GM18507 (cell line): ENCODE measurements at places on chromosomes 3 and 15.
A peak's percentile ranks its signal among the peaks of the same experiment; 100 is the strongest.

DNA sequence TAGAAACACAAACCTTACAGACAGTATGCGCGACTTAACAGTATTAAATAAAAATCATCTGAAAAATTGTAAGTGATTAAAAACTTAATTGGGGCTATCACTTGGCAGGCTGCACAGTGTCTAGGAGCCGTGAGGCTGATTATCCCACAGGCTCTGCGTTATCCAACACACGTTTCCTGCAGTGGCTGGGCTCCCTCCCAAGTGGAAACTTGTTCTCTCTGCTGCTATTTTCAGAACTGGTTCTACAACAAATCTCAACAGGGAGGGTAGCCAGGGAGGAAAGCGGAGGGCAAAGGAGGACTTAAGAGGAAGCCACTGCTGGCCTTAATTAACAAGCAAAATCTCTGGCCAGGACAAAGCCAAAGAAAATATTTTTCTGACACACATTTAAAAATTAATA, 555.2 kb downstream of the MAGI1 start:
- no peak for DNase-seq

GRCh38 chr15:54159012-54159411, 180.8 kb downstream of the UNC13C start:
- DNase-seq: no peak

DNA sequence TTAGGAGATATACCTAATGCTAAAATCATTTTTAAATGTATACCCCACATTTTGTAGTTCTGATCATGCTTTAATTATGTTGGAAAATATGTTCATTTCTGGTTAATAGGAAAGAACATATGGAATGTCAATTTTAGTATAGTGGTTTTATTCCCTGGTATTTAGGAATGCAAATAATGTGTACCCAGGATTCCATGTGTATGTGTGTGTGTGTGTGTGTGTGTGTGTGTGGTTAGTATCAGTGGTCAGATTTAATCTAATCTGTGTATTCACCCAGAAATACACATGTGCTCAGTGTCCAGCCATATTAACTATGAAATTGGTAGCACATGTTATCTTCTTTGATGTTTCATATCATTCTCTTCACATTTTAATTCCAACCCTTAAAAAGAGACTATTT, 233.5 kb upstream of the DCBLD2 start:
- no peak for DNase-seq

DNA sequence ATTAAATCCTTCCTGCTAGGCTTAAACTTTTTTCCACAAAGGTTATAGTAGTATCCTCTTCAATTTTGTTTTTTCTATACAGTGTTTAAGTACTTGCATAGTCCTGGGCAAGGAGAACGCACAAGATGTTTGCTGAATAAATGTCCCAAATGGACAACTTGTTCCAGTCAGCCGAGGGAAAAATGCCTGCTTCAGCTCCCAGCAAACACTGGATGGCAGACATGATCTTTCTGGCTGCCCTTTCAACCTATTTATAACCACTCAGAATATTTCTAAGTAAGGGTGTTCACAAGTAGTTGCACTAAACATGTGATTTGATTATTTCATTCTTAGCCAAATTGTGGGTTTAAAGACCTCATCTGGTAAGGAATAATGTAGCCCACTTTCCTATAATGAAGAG, 29.8 kb downstream of the GNB4 start:
- no peak for DNase-seq

DNA sequence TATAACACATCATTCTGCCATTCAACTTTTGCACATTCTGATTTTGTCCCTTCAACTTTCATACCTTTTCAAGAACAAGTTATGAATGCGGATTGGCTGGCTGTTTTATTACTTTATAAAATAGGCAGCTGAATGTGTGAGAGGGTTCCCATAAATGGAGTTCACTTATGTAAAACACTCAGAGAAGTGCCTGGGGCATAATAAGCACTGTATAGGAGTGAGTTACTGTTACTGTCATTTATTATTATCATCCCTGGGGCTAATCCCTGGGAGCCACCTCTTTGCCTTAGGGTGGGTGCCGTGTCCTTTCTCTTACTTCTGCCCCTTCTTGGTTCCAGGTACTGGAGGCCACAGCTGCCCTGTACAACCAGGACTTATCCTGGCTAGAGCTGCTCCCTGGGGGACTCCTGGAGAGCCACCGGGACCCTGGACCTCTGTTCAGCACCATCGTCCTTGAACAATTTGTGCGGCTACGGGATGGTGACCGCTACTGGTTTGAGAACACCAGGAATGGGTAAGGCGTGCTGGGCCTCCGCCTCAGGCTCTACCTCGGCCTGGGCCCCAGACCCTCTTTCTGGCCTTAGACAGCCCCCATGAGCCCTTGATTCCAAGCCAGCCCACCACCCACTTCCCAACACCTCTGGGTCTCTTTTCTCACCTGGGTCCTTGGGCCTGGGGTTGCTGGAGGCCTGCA, 10.9 kb downstream of the DUOX1 start:
- DNase-seq: no peak

- DNase-seq: no peak
These were observed 875.1 kb downstream of the NSUN3 start for GRCh38 chr3:94937980-94938379.

DNA sequence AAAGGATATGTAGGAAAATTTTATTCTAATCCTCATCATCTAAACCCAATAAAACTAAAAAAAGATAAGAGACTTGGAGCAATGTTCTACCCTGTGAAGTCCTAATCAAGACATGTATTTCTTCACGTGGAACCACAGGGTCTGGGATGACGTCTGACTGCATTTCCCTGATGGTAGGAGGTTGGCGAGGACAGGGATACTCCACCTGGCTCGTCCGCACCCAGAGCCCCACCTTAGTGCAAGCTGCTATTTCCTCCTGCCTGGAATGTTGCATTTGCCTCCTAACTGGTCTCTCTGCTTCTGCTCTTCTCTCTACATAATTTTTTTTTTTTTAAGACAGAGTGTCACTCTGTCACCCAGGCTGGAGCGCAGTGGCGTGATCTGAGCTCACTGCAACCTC, 57.7 kb upstream of the RASGRP1 start:
- DNase-seq: no peak

DNA sequence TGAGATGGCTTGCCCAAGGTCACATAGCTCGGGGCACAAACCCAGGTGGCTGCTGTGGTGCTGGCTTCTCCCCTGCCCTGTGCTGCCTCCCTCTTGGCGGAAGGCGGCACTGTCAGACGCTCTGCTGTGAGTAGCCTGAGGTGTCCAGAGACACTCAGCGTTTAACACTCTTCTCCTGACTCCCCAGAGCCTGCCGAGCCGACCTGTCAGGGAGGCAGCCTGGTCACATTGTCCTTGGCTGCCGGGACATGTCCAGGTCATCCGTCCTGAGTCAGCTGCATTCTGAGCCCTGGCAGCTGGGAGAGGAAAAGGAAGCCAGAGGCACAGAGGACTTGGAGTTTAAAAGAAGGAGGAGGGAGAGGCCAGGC, 4.7 kb downstream of the LMAN1L start:
- DNase-seq: no peak

- no peak for DNase-seq
These were observed 174.1 kb upstream of the MCTP2 start for GRCh38 chr15:94057305-94057704.

- DNase-seq: peak; percentile 83
These were observed at the start of gene FRMD5 for GRCh38 chr15:44195151-44195740. Gene FRMD5 (minus strand): TSS chr15:44195271.

GRCh38 chr3:115982629-115983028, 359.3 kb downstream of the GAP43 start:
- no peak for DNase-seq

GRCh38 chr3:154430014-154430413, at the start of gene GPR149:
Gene GPR149 (minus strand): TSS chr3:154430190. CDS start chr3:154429615, 575 bp downstream.
- DNase-seq: no peak

DNA sequence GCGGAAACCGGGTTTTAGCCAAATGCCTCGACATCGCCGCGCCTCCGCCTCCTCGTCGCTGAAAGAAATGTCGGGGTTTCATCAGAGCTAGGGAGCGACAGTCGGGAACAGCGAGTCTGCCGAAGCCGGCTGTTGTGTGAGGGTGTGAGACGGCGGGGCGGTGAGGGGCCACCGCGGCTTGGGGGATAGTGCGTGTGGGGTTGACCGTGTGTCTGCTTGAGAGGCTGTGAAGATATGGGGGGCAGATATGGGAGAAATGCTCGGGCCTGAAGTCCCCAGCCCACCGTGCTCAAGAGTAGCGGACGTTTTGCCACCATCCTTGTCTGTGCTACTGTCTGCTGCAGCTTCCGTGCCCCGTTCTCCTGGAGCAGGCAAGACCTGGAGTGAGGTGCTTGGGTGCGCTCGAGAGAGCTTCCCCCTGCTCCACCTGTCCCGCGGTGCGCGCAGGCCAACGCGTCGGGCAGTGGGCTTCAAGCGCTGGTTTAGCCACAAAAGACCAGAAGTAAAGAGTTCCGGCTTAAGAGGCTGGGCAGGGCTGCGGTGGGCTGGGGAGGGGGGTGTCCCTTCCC, 716 bp upstream of the ISLR2 start:
- no peak for DNase-seq

DNA sequence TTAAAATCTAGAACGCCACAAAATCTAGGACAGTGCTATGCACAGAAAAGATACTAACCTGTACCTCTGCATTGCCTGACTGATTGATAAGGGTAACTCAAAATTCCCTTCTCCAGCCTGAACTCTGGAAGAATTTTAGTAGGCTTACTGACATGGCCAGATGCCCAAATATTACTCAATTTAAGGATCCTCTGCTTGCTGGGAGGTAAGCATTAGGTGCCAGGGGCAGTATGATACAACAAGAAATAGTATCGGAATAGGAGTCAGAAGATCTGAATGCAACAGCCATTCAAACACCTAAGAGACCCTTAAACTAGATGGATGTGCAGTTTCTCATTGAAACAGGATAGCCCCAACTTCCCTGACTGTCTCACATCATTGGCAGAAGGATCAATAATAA, 45.4 kb downstream of the CERS3 start:
- DNase-seq: no peak

DNA sequence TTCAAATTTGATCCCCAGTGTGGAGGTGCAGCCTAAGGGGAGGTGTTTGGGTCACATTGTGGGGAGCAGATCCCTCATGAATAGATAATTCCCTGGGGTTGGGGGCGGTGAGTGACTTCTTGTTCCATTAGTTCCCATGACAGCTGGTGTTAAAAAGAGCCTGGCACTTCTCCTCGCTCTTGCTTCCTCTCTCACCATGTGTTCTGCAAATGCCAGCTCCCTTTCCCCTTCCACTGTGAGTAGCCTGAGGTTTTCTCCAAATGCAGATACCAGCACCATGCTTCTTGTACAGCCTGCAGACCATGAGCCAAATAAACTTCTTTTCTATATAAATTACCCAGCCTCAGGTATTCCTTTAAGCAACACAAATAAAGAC, 23.1 kb downstream of the RIOX2 start:
- no peak for DNase-seq

- no peak for DNase-seq
These were observed 11.0 kb downstream of the FBLN2 start for GRCh38 chr3:13559764-13560525.

- DNase-seq: no peak
These were observed 1.0 kb downstream of the XYLB start for GRCh38 chr3:38347421-38348200.

GRCh38 chr15:70199540-70200410, 102.1 kb upstream of the TLE3 start:
- no peak for DNase-seq

DNA sequence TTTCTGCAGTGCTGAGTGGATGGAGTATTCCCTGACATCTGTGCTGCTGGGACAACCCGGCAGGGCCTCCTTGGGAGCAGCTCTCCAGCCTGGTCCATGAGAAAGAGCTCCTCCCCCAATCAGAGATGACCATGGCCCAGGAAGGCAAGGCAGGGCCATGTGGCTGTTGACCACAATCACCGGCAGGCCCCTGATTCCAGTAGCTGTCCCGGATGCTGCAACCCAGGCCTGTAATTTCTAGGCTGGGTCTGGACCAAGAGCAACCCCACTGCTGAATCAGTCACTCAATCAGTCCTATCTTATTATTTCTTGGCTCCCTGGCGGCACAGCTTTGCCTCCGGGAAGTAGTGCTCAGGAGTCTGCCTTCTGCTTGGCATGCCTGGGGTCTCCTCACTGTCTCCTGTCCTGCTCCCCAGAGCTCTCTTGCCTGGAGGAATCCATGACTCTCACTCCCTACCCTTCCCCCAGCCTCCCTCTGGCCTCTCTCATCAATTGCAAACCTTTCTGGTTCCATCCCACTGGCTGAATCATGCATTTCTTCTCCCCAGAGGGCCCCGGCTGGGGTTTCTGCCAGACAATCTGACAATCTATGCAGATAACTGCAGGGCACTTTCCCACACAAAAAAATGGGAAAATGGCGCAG, 32.6 kb upstream of the ITGA11 start:
- no peak for DNase-seq

DNA sequence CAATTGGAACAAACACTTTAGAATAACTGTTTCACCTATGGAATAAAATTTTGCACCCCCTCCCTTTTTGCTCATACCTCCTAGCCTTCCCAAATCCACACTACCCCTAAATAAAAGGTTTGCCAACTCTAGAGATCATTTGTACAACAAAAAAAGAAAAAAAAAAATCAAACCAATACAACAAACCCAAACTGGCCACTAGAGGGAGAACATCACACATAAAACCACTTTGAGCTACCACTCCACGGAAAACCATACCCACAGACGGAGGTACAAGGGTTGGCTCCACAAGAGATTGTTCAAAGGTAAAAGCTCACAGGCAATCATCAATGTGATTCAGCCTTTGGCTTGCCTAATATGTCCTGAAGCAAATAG, 47.6 kb downstream of the SETMAR start:
- DNase-seq: peak; percentile 55

DNA sequence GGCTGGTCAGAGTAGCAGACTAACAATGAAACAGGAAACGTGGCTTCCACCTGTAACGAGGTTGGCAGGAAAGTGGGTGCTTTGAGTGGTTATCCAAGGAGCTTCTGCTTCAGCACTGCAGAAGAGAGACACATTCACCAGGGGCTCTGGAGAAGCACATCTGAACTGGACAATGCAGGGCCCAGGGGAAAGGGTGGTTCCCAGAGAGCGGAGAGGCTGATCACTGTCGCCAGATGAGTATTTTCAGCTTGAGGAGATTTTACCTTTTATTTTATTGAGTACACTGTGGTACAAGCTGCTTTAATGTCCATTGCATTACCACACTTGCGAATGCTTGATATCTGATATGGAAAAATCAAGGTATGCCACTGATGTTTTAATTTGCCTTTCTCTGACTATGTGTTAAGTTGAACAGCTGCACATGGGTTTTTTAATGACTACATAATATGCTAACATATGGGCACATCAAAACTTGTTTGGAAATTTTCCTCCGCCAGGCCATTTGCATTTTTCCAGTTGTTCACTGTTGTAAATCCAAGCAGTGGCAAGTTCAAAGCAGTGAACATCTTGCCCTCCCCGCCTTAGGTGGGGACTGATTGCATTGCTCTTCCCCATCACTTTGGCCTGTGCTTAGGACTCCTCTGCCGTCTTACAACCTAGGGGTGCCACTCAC, 52.1 kb downstream of the LRTM1 start:
- DNase-seq: no peak

GRCh38 chr3:102410616-102411015, 24.2 kb upstream of the ZPLD1 start:
- DNase-seq: no peak

GRCh38 chr15:74680456-74680855, 15.4 kb downstream of the EDC3 start:
- DNase-seq: no peak
